ENCODE measurements at places on chromosomes 5 and 9.

DNA sequence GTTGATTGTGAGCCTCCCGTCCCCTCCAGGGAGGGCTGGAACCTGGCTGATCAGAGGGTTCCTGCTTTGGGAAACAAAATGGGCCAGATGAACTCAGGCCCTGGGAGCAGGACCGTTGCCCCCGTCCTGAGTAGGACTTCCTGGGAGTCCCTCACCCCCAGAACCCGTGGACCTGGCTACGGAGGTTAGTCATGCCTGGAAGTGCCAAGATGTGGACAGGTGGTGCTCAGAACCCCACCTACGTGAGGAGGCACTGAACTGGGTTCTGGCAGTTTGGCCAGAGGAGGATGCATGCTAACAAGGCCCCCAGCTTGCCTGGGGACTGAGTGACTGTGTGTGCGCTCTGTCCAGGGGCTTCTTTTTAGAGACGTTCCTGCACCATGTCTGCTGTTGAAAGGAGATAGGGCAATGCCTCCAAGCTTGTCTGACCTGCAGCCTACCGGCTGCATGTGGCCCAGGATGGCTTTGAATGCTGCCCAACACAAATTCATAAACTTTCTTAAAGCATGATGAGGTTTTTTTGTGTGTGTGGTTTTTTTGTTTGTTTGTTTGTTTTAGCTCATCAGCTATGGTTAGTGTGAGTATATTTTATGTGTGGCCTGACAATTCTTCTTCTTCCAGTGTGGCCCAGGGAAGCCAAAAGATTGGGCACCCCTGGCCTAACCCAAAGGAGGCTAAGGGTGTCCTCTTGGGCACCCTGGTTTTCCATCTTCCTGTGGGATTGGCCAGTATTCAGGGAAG, 1.8 kb upstream of the DAB2IP start:
- no peak for DNase-seq

- DNase-seq = no peak
Measured at GRCh38 chr9:95140821-95141220, 176.7 kb downstream of the FANCC start.

DNA sequence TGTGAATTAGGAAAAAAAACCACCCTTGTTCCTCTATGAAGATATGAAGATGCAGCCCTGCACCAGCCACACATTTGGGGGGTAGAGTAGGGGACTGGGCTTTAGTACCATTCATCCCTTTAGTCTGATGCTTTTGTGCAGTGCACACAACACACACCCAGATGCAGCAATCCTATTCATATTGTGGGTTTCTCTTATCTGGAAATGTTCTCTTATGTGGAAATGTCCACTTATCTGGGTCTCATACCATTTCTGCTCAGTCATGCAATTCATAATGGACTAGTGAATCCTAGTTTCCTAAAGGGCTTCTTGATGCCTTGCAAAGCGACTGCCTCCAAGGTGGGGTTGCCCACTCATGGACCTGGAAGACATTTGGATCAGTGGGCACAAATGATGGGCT, 47.8 kb downstream of the C9orf152 start:
- DNase-seq = no peak

GRCh38 chr5:95883185-95884016, 60.9 kb upstream of the GLRX start:
- DNase-seq = no peak

DNA sequence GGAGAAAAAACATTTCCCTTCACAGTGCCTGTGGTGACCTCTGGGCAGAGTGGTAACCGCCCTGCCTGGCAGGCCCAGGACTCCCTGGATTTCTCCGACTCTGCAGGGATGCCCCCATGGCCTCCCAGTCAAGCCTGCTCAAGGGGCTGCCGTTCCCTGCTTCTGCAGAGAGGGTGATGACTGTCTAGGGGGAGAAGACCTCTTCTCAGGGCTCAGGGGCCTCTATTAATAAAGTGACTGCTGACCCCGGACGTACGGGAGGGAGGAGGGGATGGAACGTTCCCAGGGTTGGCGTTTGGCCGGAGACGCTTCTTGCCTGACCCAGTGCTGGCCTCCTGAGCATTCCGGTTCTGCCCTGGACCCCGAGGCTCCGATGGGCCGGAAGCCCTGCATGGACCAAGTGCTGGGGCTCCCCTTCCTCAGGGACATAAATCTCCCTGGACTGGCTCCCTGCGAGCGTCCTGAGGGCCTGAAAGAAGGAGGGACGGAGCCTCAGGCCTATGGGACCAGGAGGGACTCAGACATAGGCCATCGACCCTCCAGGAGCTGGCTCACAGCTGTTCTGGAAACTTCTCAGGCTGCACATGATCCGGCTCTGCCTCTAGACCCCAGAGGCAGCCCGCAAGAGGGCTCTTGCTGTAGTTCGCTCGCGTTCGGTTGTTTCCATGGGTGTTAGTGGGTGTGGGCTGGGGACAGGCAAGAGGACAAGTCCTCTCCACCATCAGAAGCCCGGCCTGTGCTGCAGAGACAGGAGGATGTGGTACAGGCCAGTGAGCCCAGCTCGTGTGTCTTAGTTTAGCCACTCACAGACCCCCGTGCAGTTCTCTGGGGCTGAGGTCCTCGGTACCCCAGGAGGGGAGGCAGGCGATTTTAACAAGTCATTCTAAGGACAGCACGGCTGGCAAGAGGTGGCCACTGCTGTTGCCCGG, 8.1 kb upstream of the RNU6ATAC start:
- no peak for DNase-seq

DNA sequence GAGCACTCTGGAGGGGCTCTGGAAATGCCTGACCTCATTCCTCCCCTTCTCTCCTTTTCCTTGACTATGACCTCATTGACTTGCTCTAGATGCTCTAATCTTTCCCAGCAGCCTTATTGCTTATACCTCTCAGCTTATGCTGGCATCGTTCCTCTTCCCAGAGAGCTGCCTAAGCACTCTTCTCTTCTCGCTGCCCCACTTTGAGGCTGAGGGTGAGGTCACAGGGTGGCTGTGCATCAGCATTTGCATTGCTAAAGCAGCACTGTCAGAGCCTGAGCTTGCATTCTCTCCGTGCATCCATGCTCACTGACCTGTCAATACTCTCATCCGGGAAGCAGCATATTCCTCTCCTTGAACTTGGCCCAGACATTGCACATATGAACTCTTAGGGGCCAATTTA, 96.4 kb upstream of the NTRK2 start:
- no peak for DNase-seq

DNA sequence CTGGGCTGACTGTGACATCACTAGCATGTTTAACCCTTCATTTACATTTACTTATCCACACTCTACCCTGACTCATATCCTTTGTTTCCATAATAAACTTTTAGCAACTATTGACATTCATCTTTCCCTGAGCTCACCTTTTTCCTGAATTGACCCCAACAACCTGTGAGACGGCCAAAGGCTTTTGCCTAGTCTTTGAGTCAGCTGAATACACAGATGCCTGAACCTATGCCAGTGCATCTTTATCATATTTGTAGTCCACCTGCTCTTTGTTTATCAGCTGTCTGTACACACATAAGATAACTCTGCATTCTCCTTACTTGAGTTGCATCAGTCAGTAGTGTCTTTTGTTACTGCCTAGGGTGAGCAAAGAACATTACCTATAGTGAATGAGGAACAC, 128.5 kb upstream of the HMHB1 start:
- DNase-seq = no peak

- no peak for DNase-seq
Measured at GRCh38 chr9:81801190-81801589, 111.8 kb upstream of the TLE1 start.

DNA sequence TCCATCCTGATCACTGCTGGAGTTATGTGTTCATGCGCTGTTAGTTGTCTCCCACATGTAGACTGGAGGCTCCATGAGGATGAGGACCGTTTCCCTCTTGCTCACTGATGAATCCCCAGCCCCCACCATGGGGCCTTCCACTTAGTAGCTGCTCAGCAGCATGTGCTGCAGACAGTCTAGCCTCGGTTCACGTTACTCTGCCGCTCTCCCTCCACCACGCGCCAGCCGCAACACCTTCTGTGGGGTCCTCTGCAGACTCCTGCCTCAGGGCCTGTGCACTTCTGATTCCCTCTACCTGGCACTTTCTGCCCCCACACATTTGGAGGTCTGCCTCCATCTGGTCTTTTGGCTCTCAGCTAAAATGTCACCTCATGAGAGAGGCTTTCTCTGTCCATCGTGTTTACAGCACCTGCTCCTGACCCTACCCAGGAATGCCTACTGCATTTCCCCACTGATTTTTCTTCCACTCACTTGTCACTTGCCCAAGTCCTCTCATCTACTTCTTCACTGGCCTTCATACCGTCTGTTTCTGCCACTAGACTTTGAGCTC, 36.3 kb downstream of the STK10 start:
- peak; percentile 5 for DNase-seq

DNA sequence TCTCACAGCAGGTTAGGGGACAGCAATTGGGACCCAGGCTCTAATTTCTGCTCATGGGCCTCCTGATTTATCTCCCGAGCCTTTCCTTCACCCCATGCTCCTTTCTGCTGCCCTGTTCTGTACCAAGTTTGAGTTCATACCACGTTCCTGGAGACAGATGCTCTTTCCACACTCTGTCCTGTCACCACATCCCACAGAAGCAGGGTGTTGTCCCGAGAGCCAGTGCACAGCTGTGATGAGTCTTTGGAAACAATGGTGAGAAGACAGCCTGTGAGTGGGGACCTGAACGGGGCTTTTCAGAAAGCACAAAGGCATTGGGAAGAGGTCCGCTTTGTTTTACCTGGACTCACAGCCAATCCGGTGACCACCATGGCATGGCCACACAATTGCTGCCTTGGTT, 17.4 kb downstream of the WDR31 start:
- no peak for DNase-seq

DNA sequence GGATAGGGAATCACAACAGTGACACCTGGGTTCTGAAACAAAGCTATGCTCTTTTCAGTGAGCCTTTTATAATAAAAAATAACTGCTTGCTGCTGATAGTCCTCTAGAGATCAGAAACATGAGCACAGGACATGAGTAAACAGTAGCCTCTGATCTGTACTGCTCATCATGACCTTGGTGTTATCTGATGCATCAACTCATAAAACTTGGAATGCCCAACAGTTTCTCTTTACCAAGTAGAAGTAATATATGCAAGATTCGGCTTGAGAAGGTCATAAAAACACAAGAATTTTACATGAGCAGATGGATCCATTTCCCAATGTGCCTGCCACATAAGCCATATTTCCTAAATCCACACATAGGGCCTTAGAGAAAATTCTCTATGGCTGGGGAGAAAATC, 318.3 kb upstream of the GRAMD2B start:
- DNase-seq = no peak

- DNase-seq = no peak
Measured at GRCh38 chr5:32222723-32223470, 48.8 kb upstream of the GOLPH3 start.

DNA sequence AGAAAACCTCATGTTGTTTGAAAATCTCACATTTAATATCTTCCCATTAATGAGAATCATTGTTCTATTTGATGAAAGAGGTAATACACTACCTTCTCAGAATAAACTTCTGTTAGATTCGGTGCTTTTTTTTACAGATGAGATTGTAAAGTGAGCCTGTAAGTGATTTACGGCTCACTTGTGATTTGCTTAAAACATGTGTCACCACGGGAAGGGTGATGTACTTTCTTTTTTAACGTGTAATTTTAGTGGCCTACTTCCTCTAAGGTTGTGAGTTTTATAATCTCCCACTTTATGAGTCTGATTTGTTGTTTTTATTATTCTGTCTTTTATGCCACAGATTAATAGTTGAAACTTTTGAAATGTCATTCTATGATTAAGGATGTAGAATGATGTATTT, 15.9 kb downstream of the ANXA1 start:
- DNase-seq = no peak

DNA sequence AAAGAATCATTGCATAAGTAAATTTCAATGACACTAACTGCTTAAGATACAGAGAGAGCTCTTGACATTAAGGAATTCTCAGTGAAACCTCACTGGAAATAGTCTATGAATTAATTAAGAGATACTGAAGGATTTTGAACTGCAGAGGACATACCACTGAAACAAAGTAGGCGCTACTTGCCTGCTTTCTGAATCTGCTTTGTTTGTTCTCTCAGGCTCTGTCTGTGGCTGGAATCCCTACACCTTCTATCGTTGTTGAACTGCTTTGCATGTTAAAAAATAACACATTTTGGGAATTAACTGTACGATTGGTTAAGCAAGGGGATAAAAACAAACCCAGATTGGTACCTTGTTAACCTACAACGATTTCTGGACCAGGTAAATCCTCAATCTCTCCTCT, 435.2 kb downstream of the PDE4D start:
- DNase-seq = no peak

Data from CD4-positive, alpha-beta T cell treated with Interleukin-17A for 4 hours (primary cell).